Tibial nerve (tissue), 4 donors: ENCODE measurements at places on chromosomes 5 and 9.

- no peak overlapping the region for H3K27ac ChIP-seq
- no peaks in the 10 kb centered on the region for H3K4me1 ChIP-seq
- H3K27me3 ChIP-seq = no peaks in the 10 kb centered on the region
- H3K36me3 ChIP-seq = no peaks in the 10 kb centered on the region
- DNase-seq = no peak
- H3K4me3 ChIP-seq = no peak overlapping the region
These were observed 42.3 kb upstream of the SEMA6A start for GRCh38 chr5:116616876-116617275.

- H3K27me3 ChIP-seq = peaks cover 48% of the 10 kb centered on the region
- H3K27ac ChIP-seq = no peak overlapping the region
- H3K4me3 ChIP-seq = no peak overlapping the region
- DNase-seq = no peak
These were observed 4.0 kb downstream of the TOR4A start for GRCh38 chr9:137281345-137282116.

DNA sequence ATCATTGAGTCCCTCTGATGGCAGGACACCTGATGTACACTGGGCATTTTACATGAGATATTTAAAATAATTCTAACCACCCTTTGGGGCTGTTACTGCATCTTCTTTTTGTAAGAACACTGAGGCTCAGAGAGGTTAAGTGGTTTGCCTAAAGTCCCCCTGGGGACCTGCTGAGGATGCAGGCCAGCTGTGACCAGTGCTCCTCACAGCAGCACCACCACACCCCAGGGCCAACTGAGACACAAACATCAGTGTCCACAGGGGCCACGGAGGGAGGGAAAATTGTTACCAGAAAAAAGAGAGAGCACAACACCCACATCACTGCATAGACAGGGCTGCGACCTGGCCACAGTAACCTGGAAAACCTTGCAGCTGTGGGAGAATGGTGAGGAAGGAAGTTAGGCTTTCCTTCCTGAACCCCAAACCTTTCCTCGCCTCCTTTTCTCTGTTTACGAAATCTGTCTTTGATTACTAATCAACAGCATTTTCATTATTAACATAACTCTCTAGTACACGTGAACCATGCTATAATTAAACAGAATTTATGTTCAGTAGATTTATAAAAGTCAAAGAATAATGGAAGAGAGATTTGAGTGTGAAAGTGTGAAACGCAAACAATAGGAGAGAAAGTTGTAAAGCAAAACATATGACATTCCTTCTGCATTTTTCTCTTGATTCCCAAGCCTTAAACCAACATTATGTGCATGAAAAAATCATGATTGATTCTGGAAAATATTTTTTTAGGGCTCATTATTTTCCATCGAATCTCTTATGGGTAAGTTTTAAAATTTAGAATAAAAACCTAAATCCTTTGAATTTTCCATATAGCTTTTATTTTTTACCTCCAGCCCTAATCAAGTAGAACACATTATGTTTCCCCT is 228.1 kb upstream of the DAPK1 start:
- H3K4me3 ChIP-seq = no peak overlapping the region
- no peaks in the 10 kb centered on the region for H3K4me1 ChIP-seq
- H3K27ac ChIP-seq = no peak overlapping the region
- DNase-seq = no peak
- H3K36me3 ChIP-seq = no peaks in the 10 kb centered on the region

DNA sequence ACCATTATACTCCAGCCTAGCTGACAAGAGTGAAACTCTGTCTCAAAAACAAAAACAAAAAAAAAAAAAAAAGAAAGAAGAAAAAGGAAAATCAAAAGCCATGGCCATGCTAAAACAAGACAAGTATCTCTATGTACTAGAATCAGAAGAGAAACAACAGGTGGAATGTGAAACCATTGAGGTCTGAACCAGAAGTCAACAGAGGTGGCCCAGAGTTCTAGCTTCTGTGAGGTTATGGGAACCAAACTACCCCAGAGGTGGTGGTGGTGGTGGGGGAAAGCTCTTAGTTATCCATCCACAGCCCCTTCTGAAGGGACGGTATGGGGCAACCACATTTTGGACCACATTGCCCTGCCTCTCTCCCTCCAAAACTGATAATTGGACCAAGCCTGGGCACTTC is 59.5 kb upstream of the ZNF366 start:
- DNase-seq = no peak
- no peaks in the 10 kb centered on the region for H3K4me1 ChIP-seq
- H3K36me3 ChIP-seq = no peaks in the 10 kb centered on the region

- H3K4me1 ChIP-seq = no peaks in the 10 kb centered on the region
- no peak overlapping the region for H3K27ac ChIP-seq
- no peaks in the 10 kb centered on the region for H3K36me3 ChIP-seq
- DNase-seq = no peak
- no peaks in the 10 kb centered on the region for H3K27me3 ChIP-seq
These were observed 62.9 kb downstream of the RAI14 start for GRCh38 chr5:34719029-34719428.

DNA sequence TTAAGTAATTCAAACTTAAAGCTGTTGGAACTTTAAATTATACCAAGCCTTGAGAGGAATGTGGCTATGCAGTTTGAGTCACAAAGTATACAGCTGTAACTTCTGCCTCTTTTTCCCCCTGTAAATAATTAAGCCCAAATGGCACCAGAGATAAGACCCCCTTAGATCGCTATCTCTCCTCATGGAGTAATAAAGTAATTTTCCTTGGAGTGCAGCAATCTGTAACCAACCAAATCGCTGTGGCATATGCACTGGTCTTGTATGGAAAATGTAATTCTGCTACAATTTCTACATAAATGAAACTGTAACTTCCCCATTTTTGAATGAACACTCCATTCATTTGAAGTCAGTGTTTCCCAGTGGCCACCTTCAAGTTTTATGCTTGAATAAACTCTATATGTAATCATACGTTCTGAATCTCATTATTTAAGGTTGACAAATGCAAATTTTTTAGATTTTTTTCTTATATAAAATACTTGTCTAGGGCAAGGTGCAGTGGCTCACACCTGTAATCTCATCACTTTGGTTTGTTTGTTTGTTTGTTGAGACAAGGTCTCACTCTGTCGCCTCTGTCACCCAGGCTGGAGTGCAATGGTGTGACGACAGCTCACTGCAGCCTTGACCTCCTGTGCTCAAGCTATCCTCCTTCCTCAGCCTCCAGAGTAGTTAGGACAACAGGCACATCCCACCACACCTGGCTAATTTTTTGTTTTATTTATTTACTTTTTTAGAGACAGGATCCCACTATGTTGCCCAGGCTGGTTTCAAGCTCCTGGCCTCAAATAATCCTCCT is 12.3 kb downstream of the SUSD1 start:
- H3K27me3 ChIP-seq = no peaks in the 10 kb centered on the region
- H3K4me1 ChIP-seq = peaks cover 17% of the 10 kb centered on the region
- no peaks in the 10 kb centered on the region for H3K36me3 ChIP-seq
- no peak for DNase-seq

DNA sequence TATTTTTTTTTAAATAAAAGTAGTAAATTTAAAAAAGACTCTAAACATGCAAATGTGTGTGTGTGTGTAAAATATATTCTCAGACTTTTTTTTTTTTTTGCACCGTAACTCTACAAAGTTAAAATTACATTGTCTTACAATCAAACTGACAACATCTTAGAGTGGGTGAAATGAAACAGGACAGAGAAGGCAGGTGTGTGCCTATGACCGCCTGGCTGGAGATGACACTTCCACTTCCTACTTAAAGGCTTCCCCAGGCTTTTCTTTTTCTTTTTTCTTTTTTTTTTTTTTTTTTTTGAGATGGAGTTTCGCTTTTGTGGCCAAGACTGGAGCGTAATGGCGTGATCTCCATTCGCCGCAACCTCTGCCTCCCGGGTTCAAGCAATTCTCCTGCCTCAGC is 2.7 kb upstream of the AK1 start:
- no peak overlapping the region for H3K27ac ChIP-seq
- H3K4me3 ChIP-seq = no peak overlapping the region
- H3K4me1 ChIP-seq = peaks cover 54% of the 10 kb centered on the region
- no peaks in the 10 kb centered on the region for H3K36me3 ChIP-seq
